ENCODE measurements at places on chromosomes 13 and 19.

DNA sequence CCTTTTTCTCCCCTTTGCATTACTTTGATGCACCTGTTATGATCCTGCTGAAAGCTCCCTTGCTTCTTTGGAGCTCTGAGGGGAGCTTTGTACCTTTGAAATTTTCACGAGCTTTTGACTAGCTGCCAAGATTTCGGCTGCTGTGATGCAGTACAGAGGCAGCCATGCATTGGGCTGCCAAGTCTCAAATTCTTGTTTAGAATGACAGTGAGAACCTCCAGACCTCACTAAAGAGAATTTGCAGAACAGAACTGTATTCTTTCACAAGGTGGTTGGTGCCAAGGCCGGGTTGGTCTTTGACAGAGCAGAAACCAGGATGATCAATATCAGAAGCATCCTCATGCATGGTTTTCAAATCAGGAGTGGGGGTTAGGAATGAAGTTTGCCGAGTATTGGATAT is 414.8 kb downstream of the GPC5 start:
- DNase-seq: no peak

DNA sequence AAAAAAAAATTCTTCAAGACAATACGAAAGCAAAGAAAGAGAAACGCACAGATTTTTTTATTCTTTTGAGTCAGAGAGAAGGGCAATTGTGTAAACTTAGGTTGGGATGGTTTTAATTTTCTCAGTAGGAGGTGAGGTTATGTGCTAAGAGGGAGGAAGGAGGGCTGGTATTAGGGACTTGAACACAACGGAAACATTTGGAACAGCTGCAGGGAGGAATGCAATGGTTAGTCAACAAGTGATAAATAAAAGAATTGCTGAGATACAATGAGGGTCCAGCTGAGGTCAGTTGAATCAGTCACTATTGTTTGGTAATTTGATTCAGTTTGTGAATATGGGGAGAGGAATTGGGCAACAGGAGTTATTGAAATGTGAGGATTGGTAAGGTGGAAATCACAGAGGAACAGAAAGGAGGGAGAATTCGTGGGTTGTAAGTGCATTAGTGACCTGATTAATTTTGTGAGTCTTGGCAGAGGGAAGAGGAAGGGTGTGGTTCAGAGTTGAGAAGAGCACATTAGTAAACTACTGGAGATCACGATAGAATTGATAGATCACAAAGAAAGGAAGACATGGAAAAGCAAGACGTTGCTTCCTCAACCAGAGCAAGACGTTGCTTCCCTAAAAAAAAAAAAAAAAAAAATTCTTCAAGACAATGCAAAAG is 499.5 kb upstream of the SPRY2 start:
- peak; percentile 1 for DNase-seq

DNA sequence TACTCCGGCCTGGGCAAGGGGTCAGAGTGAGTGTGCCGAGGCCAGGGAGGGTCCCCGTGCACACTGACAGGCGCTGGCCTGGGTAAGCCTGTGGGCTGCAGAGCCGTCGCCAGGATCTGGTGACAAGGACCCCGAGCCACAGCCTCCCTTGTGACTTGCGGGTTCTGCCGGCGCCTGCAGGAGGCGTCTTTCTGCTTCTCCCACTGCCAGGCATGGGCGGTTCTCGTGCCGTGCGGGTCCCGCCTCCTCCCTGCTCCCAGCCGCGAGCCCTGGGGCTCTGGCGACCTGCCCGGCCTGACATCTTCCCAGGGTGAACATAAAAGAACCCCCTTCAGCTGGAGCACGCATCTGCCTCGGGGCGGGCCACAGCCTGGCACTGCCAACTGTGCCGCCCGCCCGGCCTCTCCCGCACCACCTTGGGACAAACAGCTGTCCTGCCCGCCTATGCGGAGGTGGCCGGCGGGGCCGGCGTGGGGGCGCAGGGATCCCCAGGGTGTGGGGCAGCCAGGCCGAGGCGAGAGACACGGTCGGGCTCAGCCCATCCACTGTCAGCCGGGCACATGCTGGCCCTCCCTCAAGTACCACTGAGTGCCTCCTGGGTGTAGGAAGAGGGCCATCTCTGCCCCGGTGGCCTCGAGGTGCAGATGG is 1.5 kb upstream of the HCN2 start:
- DNase-seq: peak; percentile 82

- no peak for DNase-seq
Measured at GRCh38 chr19:48751845-48752495, 471 bp downstream of the FUT1 start.

DNA sequence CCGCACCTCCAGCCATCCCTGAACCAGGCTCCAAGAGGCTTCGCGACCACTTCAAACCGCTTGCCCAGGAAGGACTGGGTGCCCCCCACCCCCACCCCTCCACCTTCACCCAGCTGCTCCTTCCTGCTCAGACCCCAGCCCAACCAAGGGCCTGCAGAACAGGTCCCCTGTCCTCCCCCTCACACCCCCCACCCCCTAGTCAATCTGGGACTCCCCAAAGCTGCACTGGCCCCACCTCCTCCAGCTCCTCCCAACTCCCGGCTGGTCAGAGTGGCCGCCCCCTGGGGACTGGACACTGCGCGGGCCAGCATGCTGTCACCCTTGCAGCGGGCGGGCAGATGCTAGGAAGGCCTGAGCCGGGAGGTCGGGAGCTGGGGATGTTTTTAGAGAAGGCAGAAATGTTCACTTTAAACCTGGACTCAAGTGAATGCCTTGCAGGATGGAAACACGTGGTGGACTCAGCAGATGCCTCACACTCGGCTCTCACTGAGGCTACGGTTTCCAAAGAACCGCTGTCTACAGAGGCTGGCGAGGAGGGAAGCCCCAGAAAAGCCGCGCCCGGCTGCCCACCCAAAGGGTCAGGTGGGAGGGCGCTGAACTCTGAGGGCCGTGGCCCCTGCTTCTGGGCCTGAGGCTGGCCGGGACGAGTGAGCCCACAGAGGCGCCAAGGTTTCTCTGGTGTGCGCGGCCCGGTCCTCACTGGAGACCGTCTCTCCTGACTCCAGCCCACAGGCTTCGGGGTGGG is 8.0 kb downstream of the RPL36 start:
- DNase-seq: no peak

GRCh38 chr19:39731685-39732084 is 6.1 kb downstream of the CLC start:
- no peak for DNase-seq

DNA sequence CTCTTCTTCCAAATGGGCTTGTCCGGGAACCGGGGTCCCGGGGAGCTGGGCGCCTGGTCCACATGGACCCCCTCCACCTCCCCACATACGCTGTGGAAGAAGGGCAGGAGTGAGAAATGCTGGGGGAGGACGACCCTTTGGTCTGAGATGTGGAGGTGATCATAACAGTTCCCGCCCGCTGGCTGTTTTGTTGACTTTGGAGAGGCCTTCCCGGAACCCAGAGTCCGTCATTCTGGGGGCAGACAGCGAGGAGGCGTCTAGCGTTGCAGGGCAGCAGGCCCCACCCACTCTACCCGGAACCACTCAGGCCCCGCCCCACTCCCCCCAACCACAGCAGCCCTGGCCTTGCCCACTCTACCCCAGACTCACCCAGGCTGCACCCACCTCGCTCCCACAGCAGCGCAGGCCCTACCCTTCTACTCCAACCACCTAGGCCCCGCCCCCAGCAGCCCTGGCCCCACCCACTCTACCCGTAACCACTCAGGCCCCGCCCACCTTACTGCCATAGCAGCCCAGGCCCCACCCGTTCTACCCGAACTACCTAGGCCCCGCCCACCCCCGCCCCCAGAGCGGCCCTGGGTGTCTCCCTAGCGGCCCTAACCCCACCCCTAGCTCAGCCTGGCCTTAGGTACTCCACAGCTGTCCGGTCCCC is 7.1 kb downstream of the GPR108 start:
- DNase-seq: peak; percentile 66

DNA sequence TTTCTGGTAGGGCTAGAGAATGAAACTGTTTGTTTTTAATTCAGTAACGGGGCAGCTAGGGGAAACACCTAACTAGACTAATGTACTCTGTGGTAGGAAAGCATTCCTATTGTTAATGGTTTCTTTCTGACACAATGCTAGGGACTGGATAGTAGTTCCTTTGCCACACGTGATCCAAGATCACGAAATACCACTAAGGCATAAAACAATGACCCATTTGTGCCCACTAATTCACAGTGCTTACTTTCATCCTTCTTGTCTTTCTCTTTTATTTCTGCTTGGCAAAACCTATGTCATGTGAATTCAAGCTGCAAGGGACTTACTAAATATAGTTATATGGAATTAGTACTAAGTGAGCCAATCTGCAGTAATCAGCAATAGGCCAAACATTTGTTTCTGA is 834.1 kb upstream of the SLITRK6 start:
- no peak for DNase-seq

GRCh38 chr13:79810669-79811068 is 329.7 kb downstream of the NDFIP2 start:
- DNase-seq: peak; percentile 24

DNA sequence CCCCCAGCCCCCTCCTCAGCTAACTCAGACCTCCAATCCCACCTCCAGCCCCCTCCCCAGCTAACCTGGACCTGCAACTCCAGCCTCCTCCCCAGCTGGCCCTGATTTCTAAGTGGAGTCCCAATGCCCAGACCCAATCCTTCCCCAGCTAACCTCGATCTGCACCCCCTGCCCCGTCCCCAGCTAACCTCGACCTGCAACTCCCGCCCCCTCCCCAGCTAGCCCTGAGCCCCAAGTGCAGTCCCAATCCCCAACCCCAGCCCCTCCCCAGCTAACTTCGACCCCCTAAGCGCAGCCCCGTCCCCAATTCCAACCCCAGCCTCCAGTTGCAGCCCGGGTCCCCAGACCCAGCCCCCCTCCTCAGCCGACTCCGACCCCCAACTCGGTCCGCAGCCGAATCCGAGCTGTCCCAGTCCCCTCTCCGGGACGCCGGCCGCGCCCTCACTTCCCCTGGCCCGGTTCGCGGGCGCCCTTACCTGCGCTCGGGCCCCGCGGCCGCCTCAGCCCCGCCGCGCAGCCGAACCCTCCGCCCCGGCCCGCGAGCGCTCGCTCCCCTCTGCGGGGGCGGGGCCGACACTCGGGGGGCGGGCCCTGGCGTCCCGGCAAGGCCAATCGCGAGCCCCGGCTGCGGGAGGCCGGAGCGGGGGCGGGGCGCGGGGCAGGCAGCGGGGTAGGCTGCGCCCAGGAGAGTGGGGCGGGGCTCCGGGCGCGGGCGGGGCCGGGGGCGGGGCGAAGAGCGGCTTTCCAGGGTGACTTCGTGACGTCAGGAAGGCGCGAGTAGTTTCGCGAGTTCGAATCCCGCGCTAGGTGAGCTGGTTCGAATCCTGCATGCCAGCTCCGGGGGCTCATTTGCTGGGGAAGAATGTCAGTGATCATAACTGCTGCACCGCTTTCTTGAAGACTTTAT is at the start of gene GNG7:
GNG7 (minus strand) TSS at position 525 of the 907 bp plus-strand sequence. CDS start 182,006 bp downstream, outside the sequence.
- peak; percentile 86 for DNase-seq

Data from epithelial cell of esophagus (primary cell).